Uterus (tissue), 4 donors: ENCODE measurements at places on chromosomes 12 and 14. TPM values are rescaled to one million over a fixed set of nuclear protein-coding genes. Genes with fewer than 3 reads are reported as not detected.

The ATF1 gene
- total RNA-seq, result 54.2 TPM

The C12orf60 gene
- 16.5 TPM for total RNA-seq

- DNase-seq, result peak; percentile 66
Observed at GRCh38 chr12:91896286-91897024, 249.2 kb downstream of the BTG1 start.

DNA sequence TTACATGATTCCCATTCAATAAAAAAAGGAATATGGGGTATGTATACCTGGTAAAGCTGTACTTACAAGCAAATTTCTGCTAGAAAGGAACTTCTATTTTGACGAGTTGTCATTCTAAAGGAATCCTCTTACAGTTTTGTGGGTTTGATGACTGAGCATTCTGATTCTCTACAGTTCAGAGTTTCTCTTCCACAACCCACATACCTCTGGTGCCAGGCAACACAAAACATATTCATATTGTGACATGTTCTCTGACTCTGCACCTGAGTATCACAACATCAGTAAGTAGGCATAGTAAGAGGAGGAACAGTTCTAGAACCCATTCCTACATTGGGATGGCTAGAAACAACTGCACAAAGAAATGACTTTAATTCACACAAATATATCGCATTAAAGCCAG, 636.6 kb downstream of the MED13L start:
- DNase-seq, result no peak

DNA sequence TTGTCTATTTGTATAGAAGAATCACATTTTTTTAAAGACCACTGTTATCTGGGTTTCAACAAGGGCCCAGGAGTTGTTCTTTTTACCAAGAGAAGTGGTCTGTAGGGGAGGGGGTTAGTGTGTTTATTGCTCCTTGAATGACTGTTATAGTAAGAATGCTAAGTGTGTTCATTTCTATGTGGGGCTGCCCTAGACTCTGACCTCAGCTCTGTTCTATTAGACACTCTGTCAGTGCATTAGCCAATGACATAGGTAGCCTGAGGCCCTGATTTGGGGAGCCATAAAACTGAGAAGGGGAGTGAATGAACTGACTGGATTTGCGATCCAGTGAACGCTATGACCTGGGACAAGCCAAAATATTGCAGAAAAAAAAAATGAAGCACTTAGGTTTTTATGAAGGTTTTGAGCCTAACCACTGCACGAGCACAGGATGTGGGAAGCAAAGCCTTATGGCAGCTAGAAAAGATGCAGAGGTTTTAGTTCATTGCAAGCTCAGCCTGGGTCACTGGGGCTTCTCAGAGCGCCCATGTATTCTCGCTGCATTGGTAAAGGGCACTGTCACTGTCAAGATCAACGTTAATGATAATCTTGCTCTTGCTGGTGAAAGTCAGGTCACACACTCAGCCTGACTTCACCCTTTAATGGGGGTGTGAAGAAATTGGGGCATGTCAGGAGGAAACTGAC, 63.8 kb downstream of the PRKCH start:
- DNase-seq, result no peak

DNA sequence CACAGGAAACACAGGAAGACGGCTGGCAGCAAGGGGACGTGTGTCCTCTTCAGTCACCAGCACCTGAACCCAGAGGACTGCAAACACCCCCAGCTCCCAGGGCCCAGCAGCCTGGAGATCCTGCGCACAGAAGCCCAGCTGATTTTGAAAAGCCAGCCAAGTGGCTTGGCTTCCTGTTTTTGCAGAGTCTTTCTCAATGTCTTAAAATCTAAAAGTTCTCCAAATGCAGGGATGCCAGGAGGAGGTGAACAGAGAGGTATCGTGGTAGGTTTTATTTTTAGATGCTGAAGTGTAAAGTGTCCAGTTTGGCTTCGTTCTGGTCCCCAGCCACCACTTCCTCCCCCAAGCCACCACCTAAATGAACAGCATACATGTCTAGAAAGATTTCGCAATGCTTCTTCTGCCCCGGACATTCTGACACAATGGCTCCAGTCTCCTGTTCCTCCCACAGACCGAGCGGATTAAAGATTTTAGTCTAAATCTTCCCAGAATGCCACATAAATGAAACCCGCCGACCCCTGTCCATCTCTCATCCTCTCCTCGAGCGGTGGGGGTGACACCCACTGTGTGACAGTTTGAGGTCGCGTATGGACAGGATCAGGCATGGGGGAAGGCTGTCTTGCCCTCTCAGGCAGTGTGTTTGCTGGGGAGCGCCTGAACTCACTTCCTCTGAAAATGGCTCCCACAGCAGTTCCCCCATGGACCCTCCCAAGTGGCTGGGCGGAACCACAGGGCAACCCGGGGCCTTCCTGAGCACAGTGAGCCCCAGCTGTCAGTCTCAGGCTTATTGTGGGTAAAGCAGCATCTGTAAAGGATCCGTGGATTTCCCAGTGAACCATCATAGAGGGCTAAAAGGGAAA, 41.6 kb downstream of the ITPK1 start:
- DNase-seq, result no peak

DNA sequence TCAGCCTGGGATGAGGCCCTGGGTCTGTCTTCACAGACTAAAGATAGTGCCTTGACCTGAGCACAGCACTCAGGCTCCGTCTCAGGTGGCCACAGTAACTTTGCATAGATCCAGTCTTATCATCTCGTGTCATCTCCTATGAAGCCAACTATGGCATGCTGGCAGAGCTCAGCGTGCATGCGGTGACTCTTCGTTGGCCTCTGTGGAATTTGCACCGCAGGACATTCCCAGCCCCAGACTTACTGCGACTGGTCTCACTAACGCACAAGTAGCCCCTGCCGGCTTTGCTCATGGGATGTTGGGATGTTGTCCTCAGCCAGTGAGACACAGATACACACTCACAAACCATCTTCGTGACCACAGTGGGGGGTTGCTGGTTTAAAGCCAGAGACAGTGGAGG, 199.6 kb downstream of the CHST11 start:
- DNase-seq, result no peak

DNA sequence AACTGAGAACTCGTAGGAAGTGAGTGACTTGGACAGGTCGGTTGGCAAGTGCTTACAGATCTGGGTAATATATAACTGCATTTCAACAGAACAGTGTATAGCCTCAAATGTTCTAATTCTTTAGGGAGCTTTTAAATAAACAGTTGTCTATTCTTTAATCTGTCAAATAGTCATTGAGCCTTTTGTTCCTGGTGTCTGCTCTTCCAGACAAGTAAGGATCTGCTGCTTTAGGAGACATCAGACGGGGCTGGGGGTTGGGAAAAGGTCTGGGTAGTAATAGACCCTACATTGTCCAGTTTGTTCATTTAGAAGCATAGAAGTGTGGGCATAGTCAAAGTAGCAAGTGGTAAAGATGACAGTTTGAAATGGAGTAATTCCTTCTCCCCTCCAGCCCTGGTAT, 2.0 kb downstream of the PTPN11 start:
- no peak for DNase-seq

- DNase-seq, result no peak
Observed at GRCh38 chr12:43816168-43816567, 10.1 kb upstream of the TWF1 start.

- no peak for DNase-seq
Observed at GRCh38 chr12:132326646-132327045, 2.7 kb downstream of the GALNT9 start.

DNA sequence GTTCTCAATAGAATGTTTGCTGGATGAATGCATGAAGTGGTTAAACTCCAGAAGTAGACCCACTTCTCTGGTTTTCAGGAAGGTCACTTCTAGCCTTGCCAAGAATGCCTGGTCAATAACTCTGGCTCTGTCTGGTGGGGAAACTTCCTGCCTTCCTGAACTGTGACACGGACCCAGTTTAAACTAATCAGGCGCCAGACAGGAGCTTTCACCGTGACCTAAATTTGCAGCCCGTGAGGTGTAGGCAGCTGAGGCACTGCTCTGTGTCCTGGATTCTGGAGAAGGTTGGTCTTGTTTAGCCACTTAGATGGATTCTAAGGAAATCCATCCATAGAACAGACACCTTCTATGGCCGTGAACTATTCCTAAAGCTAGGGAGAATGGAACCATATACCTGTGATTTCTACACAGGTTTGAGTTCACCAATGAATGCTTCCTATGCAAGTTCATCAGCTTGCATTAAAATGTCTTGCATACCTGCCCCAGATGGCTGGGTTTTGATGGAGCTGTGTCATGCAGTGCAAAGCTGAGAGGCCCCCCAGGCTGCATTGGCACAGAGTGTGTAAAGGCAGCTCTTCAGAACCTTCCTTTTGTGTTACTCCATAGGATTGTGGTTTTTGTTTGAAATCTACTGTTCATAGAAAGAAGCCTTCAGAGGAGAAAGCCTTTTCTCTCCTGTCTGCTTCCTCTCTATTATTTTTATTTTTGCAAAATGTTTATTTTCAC, 4.4 kb downstream of the CHST11 start:
- DNase-seq, result no peak
